ENCODE measurements at places on chromosomes 16 and 17.

- no peak for DNase-seq
Observed at GRCh38 chr17:63406689-63407330, 39.3 kb downstream of the CYB561 start.

DNA sequence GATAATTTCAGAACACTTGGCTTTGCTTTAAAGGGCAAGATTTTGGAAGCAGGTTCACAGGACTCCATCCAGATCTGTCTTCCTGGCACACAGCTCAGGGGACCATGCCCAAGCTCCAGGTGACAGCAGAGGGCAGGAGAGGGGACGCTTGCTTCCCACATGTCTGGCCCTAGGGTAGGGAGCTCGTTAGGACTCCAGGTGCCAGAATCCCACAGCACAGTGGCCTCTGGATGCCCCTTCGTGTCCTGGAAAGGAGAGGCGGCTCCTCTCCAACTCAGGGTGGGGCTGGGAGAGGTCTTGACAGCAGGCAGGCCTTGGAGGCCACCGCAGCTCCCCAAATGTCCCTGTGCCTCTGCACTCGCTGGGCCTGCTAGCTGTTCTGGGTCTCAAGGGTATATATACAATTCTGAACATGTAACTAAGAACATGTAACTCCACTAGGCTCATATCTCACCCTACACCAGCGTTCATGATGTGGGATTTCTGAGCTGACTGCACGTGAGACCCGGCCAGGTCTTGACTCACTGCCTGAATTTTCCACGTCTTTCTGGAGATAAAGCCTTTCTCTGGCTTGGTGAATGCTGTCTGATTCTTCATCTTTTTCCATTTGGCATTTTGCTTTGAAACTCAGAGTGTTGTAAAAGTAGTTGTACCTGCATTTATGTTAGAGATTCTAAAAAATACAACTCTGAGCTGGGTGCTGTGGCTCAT is 52.8 kb downstream of the MARCHF10 start:
- DNase-seq, result no peak

GRCh38 chr16:50338371-50339231 is 30.2 kb downstream of the BRD7 start:
- no peak for DNase-seq

DNA sequence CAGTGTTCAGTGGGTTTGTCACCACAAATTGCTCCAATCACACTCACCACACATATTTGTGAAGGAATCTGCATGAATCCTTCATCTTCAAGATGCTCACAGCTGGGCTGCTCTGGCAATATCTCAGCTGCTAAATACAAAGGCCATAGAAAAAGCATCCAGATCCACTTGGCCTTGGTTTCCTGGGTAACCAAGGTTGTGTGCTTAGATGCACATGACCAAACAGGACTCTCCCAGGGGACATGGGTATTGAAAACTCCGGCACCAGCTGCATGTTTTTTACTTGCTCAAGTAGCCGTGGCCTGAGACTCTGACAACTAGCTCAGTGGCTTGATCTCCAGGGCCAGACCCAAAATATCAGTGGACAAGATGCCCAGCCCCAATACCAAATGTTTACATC is 131.3 kb downstream of the CBLN1 start:
- DNase-seq, result no peak

DNA sequence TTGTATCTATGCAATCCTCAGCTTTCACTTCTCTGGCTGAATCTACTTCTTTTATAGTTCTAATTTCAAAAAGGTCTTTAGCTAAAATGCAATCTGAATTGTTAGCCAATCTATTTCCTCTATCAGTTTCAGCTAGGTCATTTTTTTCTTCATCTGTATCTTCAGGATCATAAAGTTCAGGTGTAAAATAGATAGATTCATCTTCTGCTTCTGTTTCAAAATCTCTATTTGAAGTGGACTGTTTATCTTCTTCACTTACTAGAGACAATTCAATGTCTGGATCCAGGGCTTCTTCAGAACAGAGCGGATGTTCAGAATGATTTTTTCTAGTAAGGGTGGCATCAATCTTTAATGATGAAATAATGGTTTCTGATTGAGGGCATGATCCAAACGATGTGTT is 92.4 kb upstream of the NACA2 start:
- no peak for DNase-seq

DNA sequence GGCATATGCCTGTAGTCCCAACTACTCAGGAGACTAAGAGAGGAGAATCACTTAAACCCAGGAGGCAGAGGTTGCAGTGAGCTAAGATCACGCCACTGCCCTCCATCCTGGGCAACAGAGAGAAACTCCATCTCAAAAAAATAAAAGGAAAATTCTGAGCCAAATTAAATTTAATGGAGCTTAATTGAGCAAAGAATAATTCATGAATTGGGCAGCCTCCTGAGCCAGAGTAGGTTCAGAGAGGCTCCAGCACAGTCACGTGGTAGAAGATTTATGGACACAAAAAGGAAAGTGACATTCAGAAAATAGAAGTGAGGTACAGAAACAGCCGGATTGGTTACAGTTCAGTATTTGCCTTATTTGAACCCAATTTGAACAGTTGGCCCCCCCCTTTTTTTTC is 10.9 kb downstream of the VPS35L start:
- DNase-seq, result no peak

- DNase-seq, result no peak
Observed at GRCh38 chr17:82876602-82877379, 37.0 kb upstream of the ZNF750 start.

GRCh38 chr16:65739518-65739917 is 617.7 kb upstream of the CDH11 start:
- DNase-seq, result no peak
